ENCODE measurements at places on chromosomes 7 and 10.

DNA sequence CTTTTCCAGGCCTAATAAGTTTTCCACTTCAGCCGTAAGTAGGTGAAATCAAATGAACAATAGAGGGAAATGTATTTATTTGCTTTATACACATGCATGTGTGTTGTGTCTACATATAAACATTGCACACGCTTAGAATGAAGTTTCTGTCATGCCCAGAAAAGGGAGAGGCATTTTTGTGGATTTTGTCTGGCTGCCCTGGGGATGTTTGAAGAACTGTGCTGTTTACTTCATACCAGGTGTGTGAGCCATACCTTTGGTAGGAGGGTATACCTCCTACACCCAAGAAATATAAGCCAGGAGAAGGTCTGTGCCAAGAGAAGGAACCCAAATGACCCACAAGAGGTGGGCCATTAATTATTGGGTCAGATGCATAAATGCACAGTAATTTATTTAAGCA lies 12.8 kb downstream of the GATAD1 start:
- DNase-seq: no peak

- no peak for DNase-seq
Observed at GRCh38 chr10:81995254-81995653, 120.3 kb downstream of the NRG3 start.

- DNase-seq: no peak
Observed at GRCh38 chr10:78215645-78216044, 182.0 kb downstream of the RPS24 start.

- no peak for DNase-seq
Observed at GRCh38 chr10:27745732-27746396, at the start of gene MKX. TSS of gene MKX (minus strand) at chr10:27745819. CDS start at chr10:27743415, 2,404 bp downstream.

DNA sequence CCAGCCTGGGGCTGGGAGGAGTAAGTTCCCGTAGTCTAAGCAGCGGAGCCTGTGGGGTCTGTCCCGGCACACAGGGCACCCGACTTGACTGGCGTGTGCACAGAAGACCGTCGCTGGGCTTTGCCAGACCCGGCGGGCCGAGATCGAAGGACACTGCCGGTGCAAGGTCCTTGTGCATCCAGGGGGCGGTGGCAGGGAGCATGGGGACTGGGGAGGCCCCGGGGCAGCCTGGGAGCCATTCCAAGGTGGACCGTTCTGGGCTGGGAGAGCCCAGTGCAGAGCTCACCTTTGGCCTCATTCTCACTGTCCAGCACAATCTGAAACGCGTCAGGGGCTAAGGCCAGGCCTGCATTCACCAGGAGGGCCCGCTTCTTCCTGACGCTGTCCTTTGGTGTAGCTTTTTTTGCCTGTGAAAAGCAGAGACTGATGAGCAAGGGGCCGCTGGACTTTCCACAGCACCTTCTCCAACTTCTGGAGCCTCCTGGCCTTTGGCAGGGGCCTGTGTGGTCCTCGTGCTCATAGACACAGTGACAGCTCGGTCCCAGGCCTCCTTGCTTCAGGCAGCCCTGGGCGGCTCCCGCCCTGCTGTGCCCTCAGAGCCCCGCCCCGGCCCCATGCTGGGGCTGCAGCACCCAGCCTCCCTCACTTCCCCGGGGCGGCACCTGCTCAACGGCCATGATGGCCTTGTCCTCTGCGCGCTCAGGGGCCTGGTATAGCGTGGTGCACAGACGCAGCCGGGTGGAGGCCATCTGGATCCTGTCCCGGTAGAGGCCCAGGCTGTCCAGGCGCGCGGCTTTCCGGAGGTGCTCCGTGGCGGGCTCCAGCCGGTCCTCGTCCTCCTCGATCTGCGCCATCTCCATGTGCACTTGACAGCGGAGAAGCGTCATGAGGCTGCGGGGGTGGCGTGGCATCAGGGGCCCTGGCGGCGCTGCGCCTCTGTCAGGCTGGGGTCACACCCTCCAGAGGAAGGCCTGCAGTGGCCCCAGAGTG lies 20.3 kb downstream of the CFAP46 start:
- no peak for DNase-seq
